ENCODE measurements at places on chromosomes 6 and 20.

DNA sequence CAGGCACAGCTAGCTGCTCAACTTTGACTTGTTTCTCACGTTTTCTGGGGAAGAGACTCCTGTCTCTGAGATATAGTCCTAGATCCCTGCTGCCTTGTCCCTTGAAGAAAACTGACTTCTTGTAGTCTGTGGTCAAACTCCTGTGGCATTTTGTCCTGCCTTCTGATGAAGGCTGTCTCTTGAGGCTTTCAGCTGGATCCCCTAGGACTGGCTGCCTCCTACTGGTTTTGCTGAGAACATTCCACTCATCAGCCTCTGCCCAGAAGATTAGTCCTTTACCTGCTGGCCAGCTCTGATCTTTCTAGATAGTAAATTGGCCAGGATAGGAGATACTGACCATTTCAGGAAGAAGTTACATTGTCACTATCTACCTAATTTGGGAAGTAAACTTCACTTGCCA is 71.9 kb upstream of the CNR1 start:
- DNase-seq, result no peak

GRCh38 chr6:160986851-160987250 is 4.7 kb upstream of the MAP3K4 start:
- no peak for DNase-seq

DNA sequence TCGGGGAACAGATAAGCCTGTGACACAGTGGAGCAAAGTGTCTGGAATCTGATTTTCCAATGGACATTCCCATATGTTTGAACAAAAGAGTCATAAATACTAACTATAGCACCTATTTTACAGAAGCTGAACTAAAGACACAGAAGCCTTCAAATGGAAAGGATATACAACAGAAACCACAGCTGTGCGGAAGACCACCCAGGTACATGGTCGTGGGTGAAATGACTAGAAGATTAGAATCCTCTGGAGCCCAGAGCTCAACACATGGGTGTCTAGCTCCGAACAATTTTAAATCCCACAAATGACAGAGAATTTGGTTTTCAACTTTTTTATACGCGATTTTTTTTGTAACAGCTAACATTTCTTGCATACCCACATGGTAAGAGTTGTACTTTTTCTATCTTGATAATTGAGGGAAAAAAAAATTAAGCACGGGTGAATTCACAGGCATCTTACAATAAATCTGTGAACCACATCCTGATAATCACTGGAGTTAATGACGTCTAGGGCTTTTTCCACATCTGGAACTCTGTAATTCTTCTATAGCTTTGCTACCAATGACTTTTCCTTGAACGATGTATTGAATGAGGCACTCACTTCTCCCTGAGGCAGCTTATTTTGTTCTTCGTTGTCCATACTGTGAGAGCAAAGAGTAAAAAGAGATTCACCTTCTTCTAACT is 271.1 kb upstream of the AGPAT4 start:
- no peak for DNase-seq

DNA sequence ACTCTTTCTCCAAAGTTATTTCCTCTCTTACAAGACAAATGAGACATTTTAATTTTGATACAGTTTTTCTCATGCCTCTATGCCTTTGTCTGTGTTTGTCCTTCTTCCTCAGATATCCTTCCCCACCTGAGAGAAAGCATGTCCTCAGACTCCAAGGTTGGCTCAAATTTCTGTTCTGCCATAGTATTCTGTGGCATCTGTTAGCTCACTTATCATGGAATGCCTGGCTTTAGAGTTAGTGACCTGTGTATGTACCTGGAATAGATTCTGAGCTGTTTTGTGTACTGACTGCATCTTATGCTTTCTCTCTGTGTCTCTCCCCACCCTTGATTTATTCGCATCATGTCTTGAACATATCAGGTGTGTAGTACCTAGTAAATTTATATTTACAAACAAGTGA is 90.0 kb downstream of the CENPW start:
- no peak for DNase-seq

DNA sequence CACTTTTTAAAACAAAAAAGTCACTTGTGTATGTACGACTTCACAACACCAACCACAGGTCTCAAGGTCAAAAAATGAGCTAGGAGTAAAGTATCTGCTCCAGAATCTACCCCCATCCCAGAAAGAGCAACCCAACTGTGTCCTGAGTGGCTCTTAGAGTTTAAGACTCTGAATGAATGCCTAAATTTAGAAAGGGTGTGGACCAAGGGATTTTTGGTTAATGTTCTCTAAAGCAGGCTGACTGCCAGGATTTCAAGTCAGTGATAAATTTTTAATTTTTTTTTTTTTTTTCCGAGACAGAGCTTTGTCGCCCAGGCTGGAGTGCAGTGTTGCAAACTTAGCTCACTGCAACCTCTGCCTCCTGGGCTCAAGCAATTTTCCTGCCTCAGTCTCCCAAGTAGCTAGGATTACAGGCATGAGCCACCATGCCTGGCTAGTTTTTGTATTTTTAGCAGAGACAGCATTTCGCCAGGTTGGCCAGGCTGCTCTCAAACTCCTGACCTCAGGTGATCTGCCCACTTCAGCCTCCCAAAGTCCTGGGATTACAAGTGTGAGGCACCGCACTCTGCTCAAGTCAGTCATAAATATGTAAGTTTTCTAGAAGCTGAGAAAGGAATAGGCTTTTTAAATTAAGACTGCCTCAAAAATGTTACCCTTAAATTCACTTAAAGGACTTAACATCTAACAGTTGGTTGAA is 20.2 kb downstream of the STAU1 start:
- DNase-seq, result no peak
